Tibial nerve (tissue), 4 donors: ENCODE measurements at places on chromosomes 2 and 18. TPM values are rescaled to one million over a fixed set of nuclear protein-coding genes. Genes with fewer than 3 reads are reported as not detected.
A peak's percentile ranks its signal among the peaks of the same experiment; 100 is the strongest.

DNA sequence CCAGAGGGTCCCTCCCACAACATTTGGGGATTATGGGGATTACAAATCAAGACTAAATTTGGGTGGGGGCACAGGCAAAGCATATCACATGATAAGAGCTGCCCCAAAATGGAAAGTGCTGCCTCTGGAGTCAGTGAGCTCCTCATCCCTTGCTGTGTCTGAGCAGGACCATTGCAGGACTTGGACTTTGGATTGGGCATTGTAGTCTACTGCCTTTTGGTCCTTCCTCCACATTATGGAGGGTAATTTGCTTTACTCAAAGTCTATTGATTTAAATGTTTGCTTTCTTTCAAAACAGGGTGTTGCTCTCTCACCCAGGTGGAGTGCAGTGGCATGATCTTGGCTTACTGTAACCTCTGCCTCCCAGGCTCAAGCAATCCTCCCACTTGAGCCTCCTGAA is 106.8 kb upstream of the LDAH start:
- H3K27ac ChIP-seq, result no peak overlapping the region
- no peaks in the 10 kb centered on the region for H3K36me3 ChIP-seq
- no peak overlapping the region for H3K4me3 ChIP-seq
- no peaks in the 10 kb centered on the region for H3K4me1 ChIP-seq
- no peak for DNase-seq
- no peaks in the 10 kb centered on the region for H3K27me3 ChIP-seq

DNA sequence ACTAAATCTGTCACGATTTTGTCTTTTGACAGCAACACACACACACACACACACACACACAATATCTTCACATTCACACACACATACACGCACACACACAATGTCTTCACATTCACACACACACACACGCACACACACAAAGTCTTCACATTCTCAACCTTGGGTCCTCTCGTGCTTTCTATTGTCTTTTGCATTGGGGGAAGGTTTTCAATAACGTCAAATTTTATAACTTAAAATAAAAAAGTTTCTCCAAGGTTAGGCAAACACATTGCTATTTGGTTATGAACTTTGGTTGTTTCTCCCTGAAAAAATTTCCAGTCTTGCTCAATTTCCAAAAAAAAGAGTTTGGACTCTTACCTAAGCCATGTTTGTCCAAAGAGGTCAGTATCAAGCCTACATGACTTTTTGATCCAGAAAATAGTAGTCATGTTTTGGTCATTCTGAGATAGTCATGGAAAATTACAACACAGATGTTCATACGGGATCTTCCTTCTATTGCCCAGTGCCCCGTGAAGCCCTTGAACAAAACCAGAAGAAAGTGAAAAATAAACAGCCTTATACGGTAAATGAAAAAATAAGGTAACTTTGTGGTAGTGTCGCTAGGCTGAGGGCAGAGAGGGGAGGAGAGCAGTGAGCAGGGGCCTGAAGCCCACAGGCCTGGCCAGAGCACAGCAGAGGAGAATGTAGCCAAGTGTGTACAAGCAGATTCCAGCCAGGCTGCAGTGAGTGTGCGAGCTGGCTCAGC is 542.8 kb upstream of the ID2 start:
- no peaks in the 10 kb centered on the region for H3K36me3 ChIP-seq
- peak overlapping the region; percentile 86 for H3K27ac ChIP-seq
- H3K4me3 ChIP-seq, result no peak overlapping the region
- DNase-seq, result no peak
- H3K4me1 ChIP-seq, result no peaks in the 10 kb centered on the region

GRCh38 chr18:10259901-10260300 is 194.5 kb upstream of the APCDD1 start:
- H3K4me1 ChIP-seq, result no peaks in the 10 kb centered on the region
- DNase-seq, result no peak
- no peak overlapping the region for H3K27ac ChIP-seq
- no peaks in the 10 kb centered on the region for H3K36me3 ChIP-seq
- H3K27me3 ChIP-seq, result no peaks in the 10 kb centered on the region

The LYPD6B gene
- not detected for total RNA-seq

The SLC5A6 gene
- 35.6 TPM for total RNA-seq

The LOXL3 gene
- total RNA-seq, result 12.0 TPM
